Activated CD8-positive, alpha-beta T cell treated with anti-CD3 and anti-CD28 coated beads for 36 hours (primary cell): ENCODE measurements at places on chromosomes 5 and 9.
A peak's percentile ranks its signal among the peaks of the same experiment; 100 is the strongest.

GRCh38 chr9:124660341-124660801 is 110.7 kb downstream of the NR6A1 start:
- peak; percentile 5 for DNase-seq

- peak; percentile 85 for DNase-seq
Observed at GRCh38 chr5:151094030-151094851, 13.4 kb upstream of the TNIP1 start.

DNA sequence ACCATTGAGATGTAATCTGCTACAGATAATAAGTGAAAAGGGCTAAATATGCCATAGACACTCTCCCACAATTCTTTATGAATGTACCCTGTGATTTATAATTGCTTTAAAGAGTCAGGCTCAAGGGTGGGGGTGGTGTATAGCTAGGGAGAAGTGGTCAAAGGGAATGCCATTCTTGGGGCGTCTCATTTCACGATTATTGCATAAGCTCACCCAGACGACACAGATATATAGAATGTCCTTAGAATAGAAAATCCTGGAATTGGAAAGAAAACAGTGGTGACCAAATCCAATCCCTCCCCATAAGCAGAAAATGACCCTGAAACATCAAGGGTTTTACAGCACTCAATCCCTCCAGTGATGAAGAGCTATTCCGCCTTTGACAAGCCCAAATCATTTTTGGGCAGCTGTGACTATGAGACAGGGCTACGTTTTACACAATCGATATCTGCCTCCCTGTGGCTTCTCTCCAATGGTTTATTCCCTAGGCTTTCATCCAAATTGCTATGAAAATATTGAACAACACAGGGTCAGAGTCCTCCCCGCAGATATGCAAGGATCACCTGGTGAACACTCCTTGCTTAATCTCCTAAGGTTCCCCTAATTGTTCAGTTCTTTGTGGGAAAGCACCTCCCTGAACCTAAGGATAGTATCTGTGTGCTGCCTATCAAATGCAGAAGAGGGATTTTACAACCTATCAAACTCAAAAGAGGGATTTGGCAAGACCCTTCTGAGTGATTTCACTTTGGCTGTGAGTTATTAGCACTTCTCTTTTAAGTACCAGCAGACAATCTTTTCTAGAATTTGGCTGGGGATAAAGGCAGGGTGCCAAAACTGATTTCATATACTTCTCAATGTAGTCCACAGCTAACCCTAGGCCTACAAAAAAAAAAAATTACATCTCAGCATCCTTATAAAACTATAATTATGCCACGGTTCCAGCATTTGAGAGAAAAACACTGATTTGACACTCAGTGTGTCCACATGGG is 144.9 kb upstream of the CDH6 start:
- no peak for DNase-seq

GRCh38 chr9:79043916-79044315 is 527.8 kb upstream of the TLE4 start:
- DNase-seq: no peak

- DNase-seq: no peak
Observed at GRCh38 chr9:34426347-34427074, 31.9 kb downstream of the FAM219A start.

DNA sequence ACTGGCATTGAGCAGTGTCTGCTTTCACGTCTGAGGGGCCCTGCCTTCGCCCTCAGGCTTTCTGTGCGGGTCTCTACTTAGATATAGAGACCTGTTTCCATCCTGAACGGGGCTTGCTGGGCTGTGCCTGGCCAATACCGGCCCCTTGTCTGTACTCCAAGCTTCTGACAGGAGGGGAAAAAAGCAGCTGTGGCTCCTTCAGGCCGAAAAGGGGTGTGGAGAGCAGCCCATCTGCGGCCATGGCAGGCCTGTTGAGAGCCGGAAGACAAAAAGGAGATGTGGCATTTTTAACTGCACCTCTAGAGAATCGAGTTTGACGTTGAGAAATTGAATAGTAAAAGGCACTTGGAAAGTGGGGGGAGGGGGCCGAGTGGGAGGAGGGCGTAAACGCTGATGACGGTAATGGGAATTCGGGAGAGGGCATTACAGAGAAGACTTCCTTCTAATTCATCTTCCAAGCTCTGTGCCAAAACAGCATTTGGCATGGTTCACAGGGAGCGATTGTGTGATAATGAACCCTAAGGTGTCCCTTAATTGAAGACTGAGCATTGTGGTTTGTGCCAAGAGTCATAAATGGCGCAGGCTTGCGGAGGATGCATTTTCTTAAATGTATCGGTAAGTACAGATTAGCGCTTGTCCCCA is 25.1 kb upstream of the PRDM12 start:
- no peak for DNase-seq

DNA sequence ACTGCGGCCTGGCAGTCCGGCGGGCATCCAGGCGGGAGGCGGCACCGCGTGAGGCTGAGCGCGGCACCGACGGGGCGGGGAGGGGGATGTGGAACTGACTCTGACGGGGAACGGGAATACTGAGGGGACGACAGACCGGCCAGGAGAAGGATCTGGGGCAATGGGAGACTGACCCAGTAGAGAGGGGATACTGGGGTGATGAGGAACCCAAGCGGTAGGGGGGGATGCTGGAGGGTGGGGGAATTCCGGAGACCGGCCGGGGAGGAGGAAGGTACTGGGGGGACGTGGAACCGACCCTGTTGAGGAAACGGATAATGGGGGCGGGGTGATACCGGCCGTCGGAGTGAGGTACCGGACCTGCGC is 423 bp downstream of the IPPK start:
- DNase-seq: no peak

- no peak for DNase-seq
Observed at GRCh38 chr5:57166276-57166675, 7.6 kb upstream of the GPBP1 start.

DNA sequence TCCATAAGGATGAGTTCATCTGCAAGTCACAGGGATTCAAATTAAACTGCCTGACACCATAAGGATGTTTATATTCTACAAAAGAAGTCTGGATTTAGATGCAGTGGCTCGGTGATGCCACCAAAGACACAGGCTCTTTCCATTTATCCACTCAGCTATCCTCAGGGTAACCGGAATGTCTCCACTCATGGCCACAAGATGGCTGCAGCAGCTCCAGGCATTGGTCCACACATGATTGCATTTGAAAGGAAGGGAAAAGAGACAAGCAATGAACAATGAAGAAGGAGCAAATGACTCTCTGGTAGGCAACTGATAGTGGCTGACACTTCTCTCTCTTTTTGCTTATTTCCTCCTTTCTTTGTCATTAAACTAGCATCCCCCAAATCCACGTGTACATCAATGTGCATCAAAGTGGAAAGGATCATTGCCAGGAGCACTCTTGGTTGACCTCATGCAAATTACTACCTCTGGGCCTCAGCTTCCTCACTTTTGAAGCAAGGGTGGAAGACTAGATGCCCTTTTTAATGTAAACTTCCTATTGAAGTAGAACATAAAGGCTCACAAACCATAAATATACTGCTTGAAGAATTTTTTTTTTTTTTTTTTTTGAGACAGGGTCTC is 7.2 kb upstream of the SNX30 start:
- no peak for DNase-seq

- no peak for DNase-seq
Observed at GRCh38 chr9:33128570-33128969, 38.6 kb downstream of the B4GALT1 start.

DNA sequence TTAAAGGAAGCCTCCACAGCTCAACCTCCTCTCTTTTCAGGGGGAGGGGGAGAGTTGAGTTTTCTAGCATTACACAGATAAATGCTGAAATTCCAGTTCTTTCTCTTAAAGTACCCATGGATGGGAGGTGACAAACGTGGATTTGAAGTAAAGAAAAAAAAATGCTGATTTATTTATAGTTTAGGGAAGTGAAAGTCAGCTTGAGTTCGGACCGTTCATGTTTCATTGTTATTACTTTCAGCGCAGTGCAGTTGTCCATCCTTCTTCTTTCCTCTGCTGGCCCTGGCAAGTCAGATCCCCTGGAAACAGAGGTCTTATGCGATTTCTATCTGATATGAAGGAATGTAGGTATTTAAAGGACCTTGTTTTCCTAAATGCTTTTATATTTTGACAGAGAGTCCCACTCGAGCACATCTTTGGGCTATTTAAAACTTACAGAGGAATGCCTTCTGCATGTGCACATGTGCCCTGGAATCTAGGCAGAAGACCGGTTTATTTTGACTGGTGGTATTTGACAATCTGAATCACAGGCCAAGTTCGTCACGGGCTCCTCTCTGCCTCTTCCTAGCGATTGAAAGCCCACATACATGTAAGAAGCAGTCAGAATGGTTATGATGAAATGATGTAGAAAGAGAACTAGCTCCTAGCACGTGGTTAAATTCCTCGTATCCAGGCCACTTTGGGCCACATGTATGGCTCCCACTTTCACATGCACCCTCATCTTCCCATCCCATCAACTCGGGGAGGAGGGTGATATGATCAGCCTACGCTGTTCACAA is 385.2 kb upstream of the KLF4 start:
- DNase-seq: no peak
